ENCODE measurements at places on chromosomes 3 and 15.

- DNase-seq = peak; percentile 61
Observed at GRCh38 chr3:123104550-123104949, 37.7 kb downstream of the PDIA5 start.

DNA sequence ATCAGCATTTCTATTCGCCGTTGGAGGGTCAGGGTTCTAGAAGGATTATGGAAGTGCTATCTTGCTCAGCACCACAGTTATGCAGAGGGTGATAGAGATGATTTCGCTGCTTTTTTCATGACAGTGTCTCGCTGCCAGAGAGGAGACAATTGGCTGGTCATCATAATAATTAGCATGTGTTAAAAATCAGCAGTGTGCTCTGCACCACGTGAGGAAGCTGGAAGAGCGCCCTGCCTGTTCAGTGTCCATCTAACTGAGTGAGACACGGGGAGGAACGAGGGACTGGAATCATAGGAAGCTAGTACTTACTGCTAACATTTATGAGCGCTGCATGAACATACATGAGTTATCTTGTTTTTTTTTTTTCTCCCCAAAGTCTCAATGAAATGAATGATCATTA is 116.2 kb upstream of the PLAAT1 start:
- no peak for DNase-seq

DNA sequence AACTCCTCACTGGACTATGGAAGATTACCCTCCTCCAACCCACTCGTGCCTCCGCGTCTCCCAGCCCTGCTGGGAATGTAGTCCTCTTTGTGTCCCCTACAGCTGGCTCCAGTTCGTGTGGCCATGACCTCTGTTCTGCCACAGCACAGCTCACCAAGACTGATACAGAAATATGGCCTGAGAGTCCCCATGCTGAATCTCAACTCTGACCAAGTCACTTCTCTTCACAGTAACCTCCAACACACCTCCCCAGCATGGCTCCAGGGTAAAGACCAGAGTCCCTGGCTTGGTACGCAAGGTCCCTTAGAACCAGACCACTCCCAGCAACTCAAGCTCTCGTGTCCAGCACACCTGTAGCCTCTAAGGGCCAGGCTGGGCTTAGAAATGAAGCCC is 2.3 kb upstream of the COL7A1 start:
- DNase-seq = no peak

GRCh38 chr3:124620600-124621063 is 109.6 kb upstream of the UMPS start:
- peak; percentile 14 for DNase-seq

GRCh38 chr3:159112724-159113123 is 310.9 kb downstream of the MFSD1 start:
- DNase-seq = no peak

- no peak for DNase-seq
Observed at GRCh38 chr15:43932907-43933306, 106.1 kb downstream of the WDR76 start.

DNA sequence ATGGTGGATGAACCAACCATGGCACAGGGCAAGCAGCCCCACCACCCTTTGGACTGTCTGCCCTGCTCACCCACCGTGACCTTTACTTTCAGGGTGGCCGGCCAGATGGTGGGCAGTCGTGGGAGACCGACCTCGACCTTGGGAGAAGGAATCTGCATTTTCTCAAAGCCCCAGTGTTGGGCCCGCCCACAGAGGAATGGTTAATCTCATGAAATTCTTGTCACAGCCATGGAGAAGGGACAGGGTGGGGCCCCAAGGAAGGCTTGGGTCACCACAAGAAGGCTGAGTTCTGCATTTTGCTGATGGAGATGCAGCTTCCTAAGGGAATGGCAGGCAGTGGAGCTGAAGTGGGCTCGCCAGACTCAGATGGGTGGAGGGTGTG is 2.9 kb downstream of the PLXND1 start:
- no peak for DNase-seq

DNA sequence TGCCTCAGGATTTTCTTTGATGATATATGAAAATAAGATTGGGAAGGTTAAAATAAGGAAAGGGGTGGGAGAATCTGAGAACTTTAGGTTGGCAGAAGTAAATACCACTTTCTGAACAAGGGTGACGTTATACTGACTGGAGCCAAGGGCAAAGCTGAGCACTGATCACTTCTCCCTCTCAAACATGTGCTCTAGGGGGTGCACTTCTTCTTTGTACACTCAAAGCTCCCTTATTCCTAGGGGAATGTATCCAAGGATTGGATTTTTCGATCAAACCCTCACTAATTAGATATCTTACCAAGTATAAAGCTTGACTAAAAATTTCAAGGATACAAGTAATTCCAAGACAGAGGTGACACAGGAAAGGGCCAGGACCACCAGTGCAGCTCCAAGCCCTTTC is 243.9 kb upstream of the UMPS start:
- no peak for DNase-seq

DNA sequence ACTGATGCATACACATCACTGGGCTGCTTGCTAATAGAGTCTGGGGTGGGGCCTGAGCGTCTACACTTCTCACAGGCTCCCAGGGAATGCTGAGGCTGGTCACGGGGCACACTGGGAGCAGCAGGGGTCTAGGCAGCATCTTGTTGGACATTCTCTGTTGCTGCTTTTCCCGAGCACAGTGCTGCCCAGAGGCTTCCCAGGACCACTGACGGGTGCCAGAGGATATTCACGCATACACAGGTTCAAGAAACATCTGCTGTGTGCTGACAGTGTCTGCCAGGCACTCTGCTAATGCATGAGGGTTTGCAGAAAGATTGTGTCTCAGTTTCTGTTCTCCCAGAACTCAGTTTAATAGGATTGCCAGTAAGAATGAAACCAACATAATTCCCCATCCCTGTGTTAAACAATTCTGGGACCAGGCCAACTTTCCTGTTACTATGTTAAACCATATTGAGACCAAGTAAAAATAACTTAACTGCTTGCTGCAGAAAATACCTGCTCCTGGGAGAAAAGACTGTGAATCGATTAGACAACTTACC is 23.9 kb upstream of the BCL2L10 start:
- DNase-seq = no peak

GRCh38 chr3:78992400-78992799 is 775.4 kb downstream of the ROBO1 start:
- no peak for DNase-seq

- DNase-seq = no peak
Observed at GRCh38 chr3:159964166-159964973, 24.3 kb upstream of the IL12A start.

GRCh38 chr3:31132132-31132769 is 237.8 kb upstream of the GADL1 start:
- peak; percentile 25 for DNase-seq

DNA sequence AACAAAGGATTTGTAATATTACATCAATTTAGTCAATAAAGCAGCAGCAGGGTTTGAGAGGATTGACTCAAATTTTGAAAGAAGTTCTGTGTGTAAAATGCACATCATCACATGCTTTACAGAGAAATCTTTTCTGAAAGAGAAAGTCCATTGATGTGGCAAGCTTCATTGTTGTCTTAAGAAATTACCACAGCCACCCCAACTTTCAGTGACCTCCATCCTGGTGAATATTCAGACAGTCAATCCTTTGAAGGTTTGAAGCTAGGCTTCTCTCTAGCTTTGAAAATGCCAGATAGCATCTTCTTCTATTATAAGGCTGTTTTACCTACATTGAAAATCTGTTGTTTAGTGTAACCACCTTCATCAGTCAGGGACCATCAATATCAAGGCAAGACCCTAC is 51.8 kb upstream of the SETMAR start:
- no peak for DNase-seq

DNA sequence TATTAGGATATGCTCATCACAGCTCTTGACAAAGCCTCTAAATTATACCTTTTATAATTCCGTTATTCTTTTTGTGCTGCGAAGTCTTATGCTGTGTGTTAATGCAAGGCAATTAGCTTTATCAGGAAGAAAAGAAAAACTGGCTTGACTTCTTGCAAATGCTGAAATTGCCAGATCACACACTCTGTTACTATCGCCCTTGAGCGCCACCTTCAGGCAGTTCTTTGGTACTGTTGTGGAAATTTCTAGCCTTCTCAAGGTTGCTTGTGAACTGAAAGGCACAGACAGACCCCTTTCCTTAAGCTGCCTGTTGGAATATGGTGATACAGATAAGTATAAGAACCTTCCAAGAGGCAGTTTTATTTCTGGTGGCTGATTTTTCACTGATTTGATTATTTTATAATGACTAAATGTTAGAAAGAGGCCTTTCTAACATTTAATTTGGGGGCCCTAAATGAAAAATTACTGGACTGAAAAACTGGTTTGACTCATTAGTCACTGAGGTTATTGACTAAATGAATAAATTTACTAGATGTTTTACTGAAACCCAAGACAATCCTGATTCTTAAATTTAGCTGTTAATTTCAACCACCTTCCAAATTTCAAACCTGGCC is 126.2 kb upstream of the RASGRP1 start:
- peak; percentile 52 for DNase-seq

GRCh38 chr3:130850044-130850797 is 43.7 kb upstream of the ATP2C1 start:
- DNase-seq = peak; percentile 82

GRCh38 chr15:98126326-98127085 is 166.0 kb downstream of the ARRDC4 start:
- DNase-seq = no peak

DNA sequence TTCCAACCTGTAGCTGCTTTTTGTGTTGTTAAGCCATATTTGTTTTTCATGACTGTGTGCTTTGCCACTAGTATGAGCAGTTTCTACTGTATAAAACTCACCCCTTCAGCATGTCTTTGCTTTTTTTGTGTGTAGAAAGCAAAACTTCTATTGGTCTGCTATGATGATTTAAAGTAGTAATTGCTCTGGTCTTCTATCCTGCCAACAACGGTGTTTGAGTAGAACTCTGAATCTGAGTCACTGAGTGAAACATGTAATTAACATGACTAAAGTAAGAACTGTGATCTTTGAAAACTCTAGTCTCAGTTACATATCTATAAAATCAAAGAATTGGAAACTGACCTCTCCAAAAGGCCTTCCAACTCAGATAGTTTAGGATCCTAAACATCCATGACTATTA is 133.6 kb downstream of the TPRG1 start:
- DNase-seq = no peak

- no peak for DNase-seq
Observed at GRCh38 chr3:8900869-8901268, 62.4 kb downstream of the RAD18 start.

GRCh38 chr15:53974813-53975212 is 3.4 kb upstream of the UNC13C start:
- no peak for DNase-seq

Data from SJSA1 (cell line).